ENCODE measurements at places on chromosomes 2 and 18.

DNA sequence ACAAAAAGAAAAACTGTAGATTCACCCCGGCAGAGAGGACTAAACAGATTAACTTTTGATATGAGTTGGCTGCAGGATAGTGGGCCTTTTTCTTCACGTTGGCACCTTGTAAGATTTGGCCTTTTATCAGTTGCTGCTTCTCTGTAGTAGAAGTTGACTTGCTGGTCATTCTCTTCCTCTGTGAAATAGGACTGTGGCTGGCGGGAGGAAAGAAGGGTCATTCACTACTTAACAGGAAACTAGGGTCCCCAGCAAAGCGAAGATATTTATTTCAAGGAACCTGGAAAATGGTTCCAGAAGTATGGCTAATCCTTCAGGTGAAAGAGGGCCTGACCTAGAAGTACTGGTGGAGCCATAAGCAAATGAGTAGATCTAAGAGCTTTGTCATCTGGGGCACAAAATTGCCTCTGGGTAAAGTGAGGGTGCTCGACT lies 383 bp upstream of the ATP5MC3 start:
- DNase-seq = no peak

- no peak for DNase-seq
Measured at GRCh38 chr2:105081006-105081601, 43.2 kb downstream of the MRPS9 start.

DNA sequence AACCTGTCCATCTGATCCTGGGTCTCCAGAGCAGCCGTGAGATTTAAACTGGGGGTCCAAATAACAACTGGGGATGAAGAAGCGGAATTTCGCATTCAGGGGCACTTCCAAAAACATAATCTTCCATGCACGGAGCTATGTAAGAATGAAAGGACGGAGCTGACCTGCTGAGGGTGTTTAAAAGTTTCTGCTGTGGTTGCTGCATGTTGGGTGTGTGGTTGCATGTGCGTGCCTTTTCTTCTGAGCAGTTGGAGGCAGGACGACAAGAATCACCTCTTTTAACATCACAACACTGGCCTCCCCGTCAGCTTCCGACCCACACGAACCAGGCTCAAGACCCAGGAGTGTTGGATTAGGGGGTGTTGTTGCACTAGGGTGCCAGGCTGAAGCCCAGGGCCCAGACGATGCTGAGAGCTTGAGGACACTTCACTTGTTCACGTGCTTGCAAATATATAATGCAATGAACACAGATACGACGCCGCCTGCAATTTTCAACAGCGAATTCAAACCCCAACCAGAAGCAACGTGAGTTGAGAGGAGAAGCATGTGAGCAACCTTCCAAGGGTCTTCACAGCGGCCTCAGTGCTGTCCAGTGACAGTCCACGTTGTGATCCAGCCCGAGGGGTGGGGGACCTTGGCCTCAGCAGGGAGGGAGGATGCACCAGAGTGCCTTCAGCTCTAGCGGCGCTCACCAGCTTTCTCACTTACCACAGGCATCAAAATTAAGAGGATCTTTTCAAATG lies 76.0 kb upstream of the SALL3 start:
- no peak for DNase-seq

- DNase-seq = no peak
Measured at GRCh38 chr18:79899609-79900445, 51.6 kb downstream of the SLC66A2 start.

DNA sequence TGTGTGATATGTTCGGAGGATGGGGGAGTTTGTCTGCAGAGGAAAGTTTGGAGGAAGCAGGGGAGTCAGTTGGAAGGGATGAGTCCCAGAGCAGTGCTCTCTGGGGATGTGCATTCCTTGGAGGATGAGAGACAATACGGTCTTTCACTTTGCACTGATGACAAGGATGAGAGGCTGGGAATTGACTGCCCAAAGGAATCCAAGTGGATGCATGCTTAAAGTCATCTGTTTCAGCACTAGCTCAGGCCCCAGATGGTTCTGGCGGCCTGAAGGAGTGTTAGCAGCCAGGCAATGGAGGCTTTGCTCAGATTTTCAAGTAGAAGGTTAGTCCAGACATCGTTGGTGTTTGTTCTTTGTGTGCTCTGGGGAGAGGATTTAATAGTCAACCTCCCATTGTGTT lies 100.2 kb downstream of the CRIM1 start:
- DNase-seq = no peak

GRCh38 chr2:119520696-119521432 lies 3.4 kb downstream of the SCTR start:
- no peak for DNase-seq

DNA sequence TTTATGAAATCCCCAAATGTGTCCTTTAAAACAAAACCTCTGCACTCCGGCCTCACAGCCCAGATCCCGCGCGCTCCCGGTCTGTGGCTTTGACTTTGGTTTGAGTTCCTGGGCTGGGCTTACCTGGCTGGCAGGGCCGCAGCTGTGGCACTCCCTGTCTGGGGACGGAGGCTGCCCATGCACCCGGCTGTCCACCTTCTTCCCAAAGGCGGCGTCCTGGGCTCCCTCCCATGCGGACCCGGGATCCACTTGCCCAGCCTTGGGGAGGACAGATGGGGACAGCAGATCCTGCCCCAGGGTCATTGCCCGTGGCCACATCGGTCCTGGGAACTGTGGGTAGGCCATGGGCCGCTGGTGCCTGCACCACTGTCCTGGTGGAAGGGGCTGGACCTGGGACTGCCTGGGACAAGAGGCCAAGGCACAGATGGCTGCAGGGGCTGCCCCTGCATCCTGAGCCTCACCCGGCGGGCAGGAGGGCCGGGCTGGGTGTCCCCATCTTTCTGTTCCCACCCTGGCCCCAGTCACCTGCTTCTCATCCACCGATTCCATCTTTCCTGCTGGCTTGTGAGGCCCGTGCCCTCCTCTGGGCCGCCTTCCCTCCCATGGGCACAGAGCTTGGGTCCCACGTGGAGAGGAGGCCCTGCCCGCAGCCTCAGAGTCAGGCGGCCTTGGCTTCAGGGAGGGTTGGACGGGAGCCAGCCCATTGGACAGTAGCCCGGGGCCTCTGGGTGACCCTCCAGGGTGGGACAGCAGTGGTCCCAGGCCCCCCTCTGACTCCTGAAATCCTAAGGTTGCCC lies 27.7 kb downstream of the NFATC1 start:
- DNase-seq = no peak

- DNase-seq = no peak
Measured at GRCh38 chr2:163698857-163699256, 37.0 kb downstream of the FIGN start.

DNA sequence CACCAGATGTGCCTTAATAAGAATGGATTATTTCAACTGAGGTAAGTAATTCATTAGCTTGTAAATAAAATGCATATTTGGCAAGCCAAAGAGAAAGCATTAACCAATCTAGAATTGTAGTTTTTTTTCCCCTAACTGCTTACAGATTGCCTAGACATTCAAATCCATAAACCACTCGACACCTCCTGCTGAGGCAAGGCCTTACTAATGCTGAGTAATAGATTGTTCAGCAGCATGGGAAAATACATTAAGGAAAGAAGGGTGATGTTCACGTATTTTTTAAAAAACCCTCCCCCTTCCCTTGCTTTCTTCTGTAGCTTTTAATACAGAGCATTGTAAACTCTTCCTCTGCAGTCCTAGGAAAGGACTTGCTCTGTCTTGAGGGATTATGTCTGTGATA lies 17.0 kb upstream of the LINC00305 start:
- no peak for DNase-seq

DNA sequence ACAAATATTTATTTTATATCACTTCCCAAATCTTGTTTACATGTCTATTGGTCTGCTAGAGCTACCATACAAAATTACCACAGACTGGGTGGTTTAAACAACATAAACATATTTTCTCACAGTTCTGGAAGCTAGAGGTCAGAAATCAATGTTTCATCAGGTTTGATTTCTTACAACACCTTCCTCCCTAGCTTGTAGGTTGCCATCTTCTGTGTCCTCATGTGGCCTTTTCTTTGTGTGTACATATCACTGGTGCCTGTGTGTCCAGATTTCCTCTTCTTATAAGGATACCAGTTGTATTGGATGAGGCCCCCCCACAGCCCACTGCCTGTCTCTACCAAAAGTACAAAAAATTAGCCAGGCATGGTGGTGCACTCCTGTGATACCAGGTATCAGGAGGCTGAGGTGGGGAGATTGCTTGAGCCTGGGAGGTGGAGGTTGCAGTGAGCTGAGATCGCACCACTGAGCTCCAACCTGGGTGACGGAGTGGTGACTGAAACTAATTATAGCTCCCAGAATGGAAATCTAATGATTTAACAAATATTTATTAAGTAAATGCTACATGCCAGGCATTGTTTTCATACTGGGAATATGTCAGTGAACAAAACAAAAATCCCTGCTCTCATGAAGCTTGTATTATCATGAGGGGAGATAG lies 13.6 kb downstream of the EML4 start:
- DNase-seq = no peak

DNA sequence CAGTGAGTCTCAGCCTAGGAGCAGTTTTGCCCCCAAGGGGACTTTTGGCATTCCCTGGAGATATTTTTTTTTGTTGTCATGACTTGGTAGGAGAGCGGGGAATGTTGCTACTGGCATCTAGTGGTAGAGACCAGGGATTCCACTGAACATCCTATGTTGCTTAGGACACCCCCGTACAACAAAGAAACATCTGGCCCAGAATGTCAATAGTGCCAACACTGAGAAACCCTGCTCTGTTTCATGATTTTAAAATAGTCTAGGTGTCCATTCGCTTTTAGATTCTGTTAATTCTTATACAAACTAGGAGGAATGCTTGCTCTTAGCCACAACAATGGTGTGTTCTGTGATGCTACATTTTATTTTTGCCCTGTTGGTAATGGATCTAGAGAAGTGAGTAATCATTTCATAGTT lies 225.8 kb upstream of the SIX3 start:
- no peak for DNase-seq

- no peak for DNase-seq
Measured at GRCh38 chr2:204877691-204878090, 332.4 kb downstream of the PARD3B start.

- no peak for DNase-seq
Measured at GRCh38 chr2:80579756-80580155, 275.2 kb upstream of the LRRTM1 start.

DNA sequence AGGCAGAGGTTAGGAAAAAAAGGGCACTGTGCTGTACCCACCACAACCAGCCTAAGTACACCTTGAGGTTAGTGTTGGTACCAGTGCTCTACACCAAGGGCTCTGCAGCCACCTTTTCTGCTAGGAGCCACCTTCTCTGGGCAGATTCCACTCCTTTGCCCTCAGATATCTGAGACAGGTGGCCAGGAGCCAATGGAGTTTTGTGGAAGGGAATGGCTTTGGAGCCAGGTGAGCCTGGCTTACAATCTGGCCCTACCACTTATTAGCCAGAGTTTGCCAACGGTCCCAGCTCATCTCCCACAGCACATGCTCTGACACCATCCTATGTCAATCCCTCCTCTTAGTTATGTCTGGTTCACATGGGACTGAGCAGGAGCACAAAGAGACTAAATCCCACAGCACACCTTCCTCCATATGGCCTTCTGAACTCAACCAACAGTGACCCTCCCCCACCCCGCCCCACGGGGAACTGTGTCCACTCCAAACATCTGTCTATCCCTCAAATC lies 77.5 kb downstream of the CLHC1 start:
- DNase-seq = no peak

DNA sequence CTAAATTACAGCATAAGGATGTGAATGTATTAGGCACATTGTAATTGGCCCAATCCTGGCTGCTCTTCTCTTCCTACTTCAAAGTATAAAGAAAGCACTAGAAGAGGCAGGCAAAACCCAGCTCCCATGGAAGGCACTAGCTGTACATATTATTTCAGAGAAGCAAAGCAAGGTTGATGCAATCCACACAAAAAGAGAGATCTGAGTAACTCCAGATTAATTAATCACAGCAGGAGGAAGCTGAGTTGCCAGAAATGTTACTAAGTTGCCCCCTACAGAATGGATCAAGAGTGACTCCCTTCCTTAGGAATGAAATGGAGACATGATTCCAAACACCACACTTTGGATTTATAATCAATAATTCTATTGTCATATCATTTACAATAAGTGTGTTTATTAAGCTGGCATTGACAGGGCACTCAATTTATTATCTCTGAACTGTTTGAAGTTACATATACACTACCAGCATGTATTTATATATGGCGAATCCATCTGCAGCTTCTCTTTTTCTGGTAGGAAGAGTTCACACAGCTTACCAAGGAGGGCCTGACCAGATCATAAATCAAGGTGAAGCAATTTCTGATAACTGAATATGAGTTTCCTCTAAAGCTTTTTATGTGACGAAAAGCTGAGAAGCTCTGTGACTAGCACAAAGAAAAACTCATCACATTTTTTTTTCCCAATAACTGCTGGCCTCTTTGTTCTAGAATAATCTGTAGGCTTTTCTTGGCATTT lies 393.1 kb upstream of the LYPD1 start:
- no peak for DNase-seq

DNA sequence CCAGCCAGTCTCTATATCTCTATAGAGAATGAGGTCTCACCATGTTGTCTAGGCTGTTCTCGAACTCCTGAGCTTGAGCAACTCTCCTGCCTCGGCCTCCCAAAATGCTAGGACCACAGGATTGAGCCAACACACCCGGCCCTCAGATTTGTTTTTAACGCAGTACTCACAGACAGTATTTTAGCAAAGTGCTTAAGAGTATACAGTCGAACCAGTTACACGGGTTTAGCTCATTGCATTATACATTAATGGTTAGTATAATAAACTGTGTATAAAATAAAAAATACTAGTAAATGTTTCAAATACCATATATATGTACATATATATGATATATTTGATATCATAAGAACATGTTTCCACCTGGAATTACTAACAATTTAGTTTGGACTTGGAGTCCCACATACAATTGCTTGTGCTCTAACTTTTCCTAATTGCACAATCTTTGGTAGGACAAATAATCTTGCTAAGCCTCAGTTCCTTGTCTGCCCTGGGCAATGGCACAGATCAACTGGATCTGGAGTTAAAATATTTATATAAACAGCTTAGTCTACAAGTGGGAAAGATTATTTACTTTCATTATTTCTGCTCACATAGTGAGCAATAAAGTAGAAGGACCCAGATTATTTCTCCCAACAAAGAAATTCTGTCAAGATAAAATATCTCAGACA lies 508.9 kb upstream of the LRATD1 start:
- no peak for DNase-seq

DNA sequence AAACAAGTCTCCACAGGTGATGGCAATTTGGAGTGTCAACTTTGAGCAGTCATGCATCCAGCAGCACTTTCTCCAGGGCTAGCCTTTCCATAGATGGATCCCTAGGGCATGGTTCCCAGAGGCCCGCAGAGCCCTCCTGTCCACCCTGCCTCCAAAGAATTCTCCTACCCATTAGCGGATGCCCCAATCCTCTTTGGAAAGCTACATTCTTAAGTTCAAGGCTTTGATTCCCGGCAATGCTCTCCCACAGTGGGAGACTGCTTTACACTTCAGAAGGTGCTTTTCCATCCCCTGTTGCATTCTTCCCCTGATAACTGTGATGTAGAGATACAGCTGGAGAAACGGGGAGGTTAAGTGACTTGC lies 61.3 kb downstream of the ACAA2 start:
- DNase-seq = no peak

- no peak for DNase-seq
Measured at GRCh38 chr2:143679617-143680016, 550.4 kb downstream of the ARHGAP15 start.

- no peak for DNase-seq
Measured at GRCh38 chr18:41646915-41647620, 308.0 kb upstream of the PIK3C3 start.

- no peak for DNase-seq
Measured at GRCh38 chr2:152623076-152623740, 94.1 kb downstream of the PRPF40A start.

GRCh38 chr2:104595576-104595975 lies 258.3 kb upstream of the POU3F3 start:
- no peak for DNase-seq

GRCh38 chr2:70717431-70718038 lies 50.5 kb downstream of the ADD2 start:
- DNase-seq = no peak

All from stimulated activated CD4-positive, alpha-beta T cell treated with anti-CD3 and anti-CD28 coated beads, Interleukin-15, amount 100 ng/mL, for 48 hours (primary cell).